ENCODE measurements at places on chromosomes 5 and 9. TPM values are rescaled to one million over a fixed set of nuclear protein-coding genes. Genes with fewer than 3 reads are reported as not detected.

The TMEM232 gene
- total RNA-seq: 0.67 TPM

The IL5 gene
- not detected for total RNA-seq

The PRELID1 gene
- total RNA-seq: 360 TPM

The ZFP37 gene
- total RNA-seq: 2.7 TPM

The SH3GL2 gene
- 0.67 TPM for total RNA-seq

The FREM1 gene
- total RNA-seq: 0.85 TPM

The PCDHGB3 gene
- 0.26 TPM for total RNA-seq

The RNF180 gene
- 1.2 TPM for total RNA-seq

The CDH6 gene
- 5.3 TPM for total RNA-seq

The TSSK1B gene
- not detected for total RNA-seq

The SPINK13 gene
- not detected for total RNA-seq

The MYOT gene
- not detected for total RNA-seq

The LOX gene
- 0.44 TPM for total RNA-seq

The C5 gene
- total RNA-seq: 1.0 TPM

The SPACA9 gene
- total RNA-seq: 0.67 TPM

The RXRA gene
- total RNA-seq: 23.2 TPM

The ACTBL2 gene
- not detected for total RNA-seq

The CXCL14 gene
- 4.2 TPM for total RNA-seq

The SLC46A2 gene
- total RNA-seq: not detected

The ARHGEF39 gene
- 21.4 TPM for total RNA-seq
